ENCODE measurements at places on chromosomes 2 and 18.

DNA sequence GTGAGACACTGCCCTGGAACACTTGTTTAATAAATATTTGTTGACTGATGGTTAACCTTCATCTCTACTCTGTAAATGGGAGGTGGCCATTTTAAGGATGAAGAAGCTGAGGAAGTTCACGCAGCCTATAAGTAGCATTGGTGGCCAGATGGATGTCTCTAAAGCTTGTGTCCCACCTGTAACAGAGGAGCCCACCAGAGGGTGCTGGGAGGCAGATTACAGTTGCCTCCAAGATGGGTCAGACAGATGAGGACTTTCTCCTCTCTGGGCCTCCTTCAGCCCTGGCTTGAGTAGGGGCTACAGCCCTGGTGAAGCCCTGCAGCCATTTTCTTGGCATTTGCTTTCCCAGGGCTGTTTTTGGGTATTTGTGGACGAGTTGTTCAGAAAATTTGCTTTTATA is 45.0 kb upstream of the MCFD2 start:
- DNase-seq, result no peak

DNA sequence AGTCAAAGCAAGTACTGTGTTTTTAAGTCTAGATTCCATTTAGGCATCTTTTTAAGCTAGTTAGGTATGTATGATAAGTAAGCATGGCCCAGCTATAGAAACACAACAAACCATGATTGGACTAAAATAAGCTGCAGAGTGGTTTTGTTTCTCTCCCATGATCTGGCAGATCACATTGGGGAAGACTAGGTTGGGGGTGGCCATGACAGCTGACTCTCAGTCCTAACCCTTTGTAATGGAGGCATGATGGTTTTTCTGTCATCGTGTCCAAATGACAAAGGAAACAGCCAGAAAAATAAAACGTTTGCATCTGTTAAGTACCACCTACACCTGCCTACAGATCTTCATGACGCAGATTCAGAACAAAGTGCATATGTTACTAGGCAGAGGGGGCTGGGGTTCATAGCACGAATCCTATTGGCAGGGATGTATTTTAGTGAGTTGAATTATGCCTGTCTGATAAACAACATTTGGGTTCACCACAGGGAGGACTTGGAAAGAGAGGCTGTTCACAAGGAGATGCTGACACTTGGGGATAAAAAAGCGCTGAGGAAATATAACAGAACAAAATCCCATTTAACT is 33.8 kb upstream of the GALNT5 start:
- DNase-seq, result no peak

DNA sequence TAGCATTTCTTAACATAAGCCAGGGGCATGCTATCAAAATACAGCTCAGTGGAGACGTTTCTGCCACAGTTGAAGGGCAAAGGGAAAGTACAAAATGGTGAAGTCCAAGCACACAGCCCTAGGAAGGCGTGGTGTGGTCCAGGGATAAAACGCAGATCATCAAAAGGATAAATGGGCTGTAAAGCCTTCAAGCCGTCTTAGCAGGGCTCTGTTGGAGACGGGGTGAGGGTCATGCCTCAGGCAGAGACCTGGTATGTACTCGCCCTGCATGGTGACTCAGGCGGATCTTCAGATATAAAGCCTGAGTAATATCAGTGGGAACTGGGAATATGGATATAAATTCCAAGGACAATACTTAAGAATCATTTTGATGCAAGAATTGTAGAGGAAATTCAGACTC is 61.2 kb downstream of the NGEF start:
- DNase-seq, result no peak

- DNase-seq, result no peak
Measured at GRCh38 chr18:79798999-79799370, 1.2 kb downstream of the KCNG2 start.

GRCh38 chr2:152542995-152543481 is 174.2 kb downstream of the PRPF40A start:
- no peak for DNase-seq

GRCh38 chr18:27749194-27749593 is 427.7 kb downstream of the CDH2 start:
- DNase-seq, result no peak

- no peak for DNase-seq
Measured at GRCh38 chr2:36416370-36417165, 61.0 kb downstream of the CRIM1 start.

DNA sequence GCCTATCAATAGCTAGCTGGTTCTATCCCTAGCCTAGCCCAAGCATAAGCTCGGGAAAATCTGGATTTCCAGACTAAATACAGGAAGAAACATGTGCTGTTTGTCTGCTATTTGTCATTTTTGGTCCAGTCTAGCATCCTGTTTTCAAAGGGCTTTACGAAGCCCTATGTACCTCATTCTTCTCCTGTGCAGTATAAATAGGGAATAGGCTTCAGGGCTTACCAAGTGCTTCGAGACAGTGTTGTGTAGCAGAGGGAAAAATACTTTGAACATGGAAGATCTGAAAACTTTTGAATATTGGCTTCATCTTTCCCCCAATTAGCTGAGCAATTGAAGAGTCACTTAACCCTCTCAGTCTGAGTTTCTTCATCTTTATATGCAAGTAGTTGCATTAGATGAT is 679.8 kb downstream of the TDRD15 start:
- no peak for DNase-seq

DNA sequence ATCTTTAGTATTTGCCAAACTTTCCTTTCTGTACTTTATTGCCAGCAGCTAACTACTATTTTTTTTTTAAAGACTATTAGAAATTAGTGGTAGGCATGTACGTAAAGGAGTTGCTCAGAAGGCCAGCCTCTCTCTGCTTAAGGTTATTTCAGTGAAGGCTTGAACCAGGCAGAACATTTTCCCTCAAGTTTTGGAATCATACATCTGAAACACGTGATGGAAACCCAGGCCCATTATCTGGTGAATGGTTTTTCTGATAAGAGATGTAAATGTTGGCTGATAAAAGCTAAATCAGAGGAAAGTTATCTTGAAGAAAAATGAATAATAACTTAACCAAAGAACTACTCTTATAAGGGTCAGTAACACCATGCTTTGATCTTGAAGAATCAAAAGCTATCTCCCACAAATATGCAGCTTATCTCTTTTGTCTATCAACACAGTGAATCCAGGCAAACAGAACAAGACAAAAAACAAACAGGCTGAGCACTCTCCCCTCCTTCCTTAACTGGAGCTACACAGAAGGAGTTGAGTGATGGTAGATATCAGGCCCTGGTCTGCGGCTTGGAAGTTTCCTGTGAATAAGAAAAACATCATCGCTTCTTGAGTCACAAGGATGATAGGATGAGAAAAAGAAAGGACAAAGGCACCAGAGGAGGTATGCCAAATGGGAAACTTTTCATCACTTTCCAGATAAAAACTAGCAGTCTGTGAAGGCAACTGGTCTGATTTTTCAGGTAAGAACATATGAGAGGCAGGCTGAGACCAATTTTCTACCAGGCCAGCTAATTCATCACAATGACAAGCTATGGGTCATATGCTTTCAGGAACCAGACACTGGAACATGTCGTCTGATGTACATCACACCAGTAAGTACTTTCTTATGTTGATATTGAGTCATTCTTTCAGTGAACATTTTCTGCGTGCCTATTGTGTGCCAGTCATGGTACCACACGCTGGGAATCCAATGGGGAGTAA is 88.4 kb upstream of the STK17B start:
- DNase-seq, result no peak

- no peak for DNase-seq
Measured at GRCh38 chr18:37873416-37873815, 307.8 kb upstream of the CELF4 start.

DNA sequence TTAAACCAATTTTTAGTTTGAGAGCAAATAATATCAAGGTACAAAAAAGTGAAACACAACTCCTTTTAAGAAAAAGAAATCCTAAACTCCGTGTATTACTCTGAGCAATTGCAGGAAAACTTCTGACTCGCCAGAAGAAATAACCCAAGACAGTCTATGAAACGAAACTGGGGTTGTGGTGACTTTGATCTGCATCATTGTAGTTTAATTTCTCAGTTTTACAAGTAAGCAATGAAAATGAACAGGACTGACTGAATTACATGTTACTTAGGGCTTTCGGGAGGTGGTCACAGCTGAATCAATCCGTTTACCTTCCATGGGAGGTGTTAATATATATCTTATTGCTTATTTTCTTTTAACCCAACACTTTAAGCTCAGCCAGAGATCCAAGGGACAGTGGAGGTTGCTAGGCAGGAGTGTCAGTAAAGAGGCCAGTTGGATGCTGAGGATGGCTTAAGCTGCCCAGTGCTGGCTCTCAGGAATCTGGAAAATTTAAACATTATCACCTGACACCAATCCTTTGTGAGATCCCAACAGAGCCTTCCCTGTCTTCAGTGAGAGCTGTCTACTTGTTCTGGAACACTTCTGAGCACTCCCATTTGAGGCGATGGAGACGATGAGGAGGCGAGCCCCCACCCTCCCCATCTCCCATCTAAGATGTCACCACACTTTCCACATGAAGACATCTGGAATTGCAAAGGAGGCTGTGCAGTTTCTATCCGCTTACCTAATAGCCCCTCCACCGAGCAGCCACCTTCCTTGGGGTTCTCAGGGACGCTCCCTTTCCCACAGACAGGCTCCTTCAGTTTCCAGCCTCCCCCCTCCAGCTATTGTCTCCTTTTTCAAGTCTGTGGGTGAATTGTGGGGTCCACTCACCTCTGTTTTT is 3.6 kb upstream of the RAB31 start:
- DNase-seq, result no peak

DNA sequence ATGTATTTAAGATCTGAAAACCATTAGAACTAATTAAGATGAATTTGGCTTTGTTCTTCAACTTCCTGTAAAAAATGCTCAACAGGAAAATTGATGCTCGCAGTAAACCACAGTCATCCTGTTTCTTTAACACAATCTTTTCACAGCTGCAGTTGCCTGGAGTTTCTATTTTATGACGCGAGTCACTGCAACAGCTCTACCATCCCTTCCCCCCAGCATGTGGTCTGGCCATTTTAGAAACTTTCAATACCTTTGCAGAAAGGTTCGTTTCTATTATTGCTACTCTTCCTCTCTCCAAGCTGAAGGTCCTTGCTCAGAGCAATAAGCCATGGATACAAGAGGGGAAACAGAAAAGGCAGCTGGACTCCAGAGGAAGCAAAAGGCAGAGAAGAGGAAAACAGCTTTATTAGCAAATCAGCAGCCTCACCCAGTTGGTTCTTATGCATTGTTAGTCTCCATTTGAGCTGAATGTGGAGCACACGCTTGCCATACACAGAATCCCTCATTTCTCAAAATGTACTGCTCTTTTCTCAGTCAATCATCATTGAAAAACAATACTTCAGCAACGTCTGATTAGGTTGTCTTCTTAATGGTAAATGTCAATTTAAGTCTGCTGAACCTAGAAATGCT is 3.9 kb downstream of the WIPF1 start:
- DNase-seq, result no peak

All from GM18507 (cell line).